ENCODE measurements at places on chromosomes 1 and 21. TPM values are rescaled to one million over a fixed set of nuclear protein-coding genes. Genes with fewer than 3 reads are reported as not detected.

PRKCZ gene
- total RNA-seq = 3.7 TPM

IGSF21 gene
- not detected for total RNA-seq

CD1D gene
- total RNA-seq = not detected

OPRD1 gene
- not detected for total RNA-seq

OR4F16 gene
- not detected for total RNA-seq

ASAP3 gene
- total RNA-seq = 3.8 TPM

FCRL2 gene
- total RNA-seq = not detected

ROR1 gene
- total RNA-seq = 2.8 TPM

LRRC39 gene
- total RNA-seq = 0.13 TPM

TSPAN1 gene
- 2.5 TPM for total RNA-seq

SLC27A3 gene
- 18.5 TPM for total RNA-seq

FAAH gene
- total RNA-seq = 0.30 TPM

FOXD2 gene
- total RNA-seq = 0.33 TPM

CGN gene
- total RNA-seq = 1.5 TPM

NUP210L gene
- not detected for total RNA-seq

UTS2 gene
- not detected for total RNA-seq

LEFTY1 gene
- total RNA-seq = not detected

SLC22A15 gene
- not detected for total RNA-seq

BLACAT1 gene
- 0.07 TPM for total RNA-seq

CA6 gene
- not detected for total RNA-seq

KCNN3 gene
- total RNA-seq = 0.64 TPM

ITSN1 gene
- 48.8 TPM for total RNA-seq

PLXNA2 gene
- total RNA-seq = 123 TPM

EYA3 gene
- 16.5 TPM for total RNA-seq

TMEM269 gene
- not detected for total RNA-seq

SMIM11 gene
- total RNA-seq = 10.0 TPM

MIXL1 gene
- total RNA-seq = 0.20 TPM

ACTL8 gene
- total RNA-seq = not detected

SPRR2A gene
- not detected for total RNA-seq

SLC44A5 gene
- total RNA-seq = 0.47 TPM

RCOR3 gene
- total RNA-seq = 9.6 TPM

OTUD3 gene
- total RNA-seq = 2.1 TPM

C1orf141 gene
- not detected for total RNA-seq

TCHH gene
- not detected for total RNA-seq

ST6GALNAC5 gene
- total RNA-seq = not detected

ARPC5 gene
- total RNA-seq = 196 TPM

ALX3 gene
- total RNA-seq = not detected

OR2L3 gene
- total RNA-seq = not detected

OR10Z1 gene
- not detected for total RNA-seq

INKA2 gene
- 4.4 TPM for total RNA-seq

PRAMEF8 gene
- not detected for total RNA-seq

S100A7 gene
- not detected for total RNA-seq

SAMD13 gene
- total RNA-seq = 2.9 TPM

INAVA gene
- not detected for total RNA-seq

KCNJ15 gene
- 0.47 TPM for total RNA-seq

DNALI1 gene
- 0.34 TPM for total RNA-seq

PSEN2 gene
- total RNA-seq = 23.8 TPM

CNN3 gene
- total RNA-seq = 330 TPM

NTMT2 gene
- total RNA-seq = not detected

CAP1 gene
- total RNA-seq = 536 TPM

MACO1 gene
- 13.5 TPM for total RNA-seq

ETS2 gene
- 58.4 TPM for total RNA-seq

RYR2 gene
- not detected for total RNA-seq

Data from mammary microvascular endothelial cell (primary cell).